ENCODE measurements at places on chromosomes 7 and 10.

DNA sequence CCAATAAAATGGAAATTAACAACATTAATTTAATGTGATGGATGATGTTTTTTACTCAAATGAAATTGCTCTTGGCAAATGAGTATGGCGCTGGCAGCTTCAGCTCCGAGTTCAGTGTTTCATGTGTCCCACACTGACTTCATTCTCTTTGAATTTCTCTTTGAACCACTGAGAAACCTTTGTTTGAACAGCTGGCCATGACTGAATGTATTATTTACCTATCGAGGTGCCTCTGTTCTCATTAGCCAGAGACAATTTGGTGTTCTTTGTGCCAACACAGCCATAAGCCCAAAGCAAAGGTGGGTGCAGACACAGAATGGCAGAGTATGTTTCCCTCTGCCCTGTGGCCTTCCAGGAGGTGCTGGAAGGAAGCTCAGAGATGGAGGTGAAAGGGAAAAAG is 42.1 kb downstream of the TMEM178B start:
- no peak for DNase-seq

GRCh38 chr10:70232155-70232858 is 922 bp downstream of the PPA1 start:
- DNase-seq = peak; percentile 8

DNA sequence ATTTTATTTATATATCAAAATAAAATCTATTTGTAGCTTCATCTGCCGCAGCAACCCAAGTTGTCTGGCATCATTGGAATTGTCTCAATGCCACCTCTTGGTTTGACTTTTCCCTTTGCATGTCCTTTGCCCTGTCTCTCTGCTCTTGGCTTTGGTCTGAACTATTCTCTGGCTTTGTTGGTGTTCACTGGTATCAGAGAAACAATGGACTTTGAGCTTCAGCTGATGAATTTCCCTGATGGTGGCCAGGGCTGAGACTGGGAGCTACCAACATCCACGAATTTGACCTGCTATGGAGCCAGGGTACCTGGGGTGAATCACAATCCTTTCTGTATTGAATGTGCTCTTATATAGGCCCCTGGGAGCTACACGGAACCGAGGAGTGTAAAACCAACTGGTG is 311.7 kb upstream of the KIAA1217 start:
- no peak for DNase-seq

GRCh38 chr10:116632596-116633215 is 12.0 kb downstream of the PNLIPRP2 start:
- DNase-seq = no peak

GRCh38 chr7:71883415-71883814 is 528.7 kb downstream of the CALN1 start:
- no peak for DNase-seq

- no peak for DNase-seq
These were observed 15.3 kb downstream of the DENND11 start for GRCh38 chr7:141686670-141687069.

DNA sequence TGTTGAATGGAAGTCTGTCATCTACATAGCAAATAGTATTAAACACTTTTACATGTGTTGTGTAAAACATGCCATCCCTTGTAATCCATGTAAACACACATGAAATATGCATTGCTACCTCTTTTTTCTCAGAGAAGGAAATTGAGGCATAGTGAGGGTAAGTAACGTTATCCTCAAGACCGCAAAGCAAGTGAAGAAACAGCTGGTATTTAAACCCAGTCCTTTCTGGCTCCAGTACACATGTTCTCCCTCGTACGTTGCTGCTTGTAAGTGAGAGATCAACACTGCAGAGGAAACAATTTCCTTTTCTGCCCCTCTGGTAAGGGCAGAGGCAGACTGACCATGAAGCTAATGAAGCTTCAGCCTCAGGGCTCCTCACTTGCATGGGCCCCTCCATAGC is 28.5 kb downstream of the MAP3K8 start:
- DNase-seq = no peak

DNA sequence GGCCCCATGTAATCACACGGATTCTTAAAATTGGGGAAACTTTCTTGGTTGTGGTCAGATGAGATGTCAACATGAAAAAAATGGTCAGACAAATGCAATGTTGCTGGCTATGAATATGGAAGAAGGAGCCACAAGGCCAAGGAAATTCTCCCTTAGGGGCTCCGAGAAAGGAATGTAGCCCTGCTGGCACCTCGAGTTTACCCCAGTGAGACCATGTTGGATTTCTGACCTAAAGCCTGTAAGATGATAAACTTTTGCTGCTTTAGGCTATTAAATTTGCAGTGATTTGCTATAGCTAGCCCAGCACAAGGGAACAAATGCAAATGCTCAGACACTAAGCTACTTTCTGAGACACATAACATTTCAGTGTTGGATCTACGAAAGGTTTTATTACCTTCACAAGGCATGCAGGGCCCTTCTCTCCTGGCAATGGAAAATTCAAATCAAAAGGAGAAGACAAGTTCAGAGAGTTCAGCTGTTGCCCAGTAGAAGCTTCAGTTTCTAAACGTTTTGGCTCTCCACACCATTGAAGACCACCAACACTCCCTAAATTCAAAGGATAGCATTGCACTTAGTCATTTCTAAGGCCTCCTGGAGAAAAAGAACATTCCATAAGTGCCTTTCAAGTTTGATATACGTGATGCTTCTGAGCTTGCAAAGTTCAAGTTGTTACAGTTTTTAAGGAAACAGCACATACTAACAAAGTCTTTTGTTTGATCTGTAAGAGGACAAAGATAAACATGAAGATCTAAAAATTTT is 23.4 kb downstream of the MCMBP start:
- DNase-seq = no peak

- no peak for DNase-seq
These were observed 17.1 kb downstream of the BMPR1A start for GRCh38 chr10:86773498-86773897.

DNA sequence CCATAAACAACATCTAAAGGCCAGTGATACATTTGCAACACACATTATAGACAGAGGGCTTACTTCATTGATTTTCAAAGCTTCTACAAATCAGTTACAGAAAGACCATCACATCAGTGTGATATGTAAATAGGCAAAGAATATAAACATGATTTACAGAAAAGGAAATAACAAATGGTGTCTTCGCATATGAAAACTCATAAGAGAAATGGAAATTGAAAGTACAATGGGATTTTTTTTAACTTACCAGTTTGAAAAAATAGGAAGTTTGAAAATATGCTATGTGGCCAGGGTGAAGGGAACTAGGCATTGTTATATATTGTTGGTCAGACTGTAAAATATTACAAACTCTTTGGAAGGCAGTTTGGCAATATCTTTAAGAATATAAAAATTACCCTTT is 27.3 kb downstream of the SEC23IP start:
- peak; percentile 23 for DNase-seq

GRCh38 chr10:87799860-87800259 is 18.2 kb downstream of the ATAD1 start:
- DNase-seq = no peak

GRCh38 chr7:55260171-55260570 is 105.0 kb upstream of the LANCL2 start:
- DNase-seq = no peak

DNA sequence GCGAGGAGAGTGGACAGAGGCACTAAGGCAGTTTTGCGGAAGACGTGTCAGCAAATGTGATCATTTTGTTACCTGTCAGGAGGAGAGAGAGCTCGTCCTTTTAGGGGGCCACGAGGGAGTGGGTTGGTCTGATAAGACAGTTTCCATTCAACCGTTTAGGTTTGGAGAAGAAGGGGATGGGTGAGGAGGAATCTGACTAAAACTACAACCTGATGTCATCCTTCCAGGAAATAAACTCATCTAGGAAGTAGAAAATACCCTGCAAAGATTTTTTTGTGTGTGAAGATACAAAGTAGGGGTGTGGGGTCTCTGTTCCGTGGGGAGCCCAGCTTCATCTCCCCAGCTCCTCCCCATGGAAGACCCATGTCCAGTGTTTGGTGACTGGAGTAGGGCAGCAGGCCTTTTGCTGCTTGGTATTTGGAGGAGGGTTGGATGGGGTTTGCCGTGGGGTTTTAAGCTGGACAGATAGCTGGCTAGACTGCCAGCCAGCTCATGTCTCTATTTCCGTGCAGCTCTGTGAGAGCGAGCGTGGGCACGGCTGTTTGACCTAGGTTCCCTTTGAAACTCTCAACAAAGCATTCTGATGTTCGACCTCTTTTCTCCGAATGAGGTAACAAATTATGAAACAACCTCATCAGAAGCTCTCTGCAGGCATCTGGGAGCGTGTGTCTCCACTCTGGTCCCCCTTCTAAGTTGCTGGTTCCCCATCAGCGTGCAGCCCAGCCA is 136.0 kb upstream of the TCF7L2 start:
- peak; percentile 58 for DNase-seq

- no peak for DNase-seq
These were observed 1222.1 kb upstream of the AUTS2 start for GRCh38 chr7:68376131-68376661.

DNA sequence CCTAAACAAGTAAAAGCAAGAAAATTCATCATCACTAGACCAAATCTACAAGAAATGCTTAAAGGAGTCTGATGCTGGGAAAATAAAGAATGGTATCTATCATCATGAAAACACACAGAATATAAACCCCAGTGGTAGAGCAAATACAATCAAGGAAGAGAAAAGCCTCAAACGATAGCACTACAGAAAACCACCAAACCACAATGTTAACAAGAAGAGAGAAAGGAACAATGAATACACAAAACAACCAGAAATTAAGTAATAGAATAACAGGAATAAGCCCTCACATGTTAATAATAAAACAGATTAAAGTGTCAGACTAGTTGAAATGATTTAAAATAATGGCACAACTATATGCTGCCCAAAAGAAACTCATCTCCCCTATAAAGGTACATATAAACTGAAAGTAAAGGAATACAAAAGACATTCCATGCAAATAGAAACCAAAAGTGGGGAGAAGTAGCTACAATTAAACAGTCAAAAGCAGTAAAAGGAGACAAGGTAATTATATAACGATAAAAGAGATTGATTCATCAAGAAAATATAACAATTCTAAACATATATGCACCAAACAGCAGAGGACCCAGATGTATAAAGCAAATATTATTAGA is 77.3 kb downstream of the JMJD1C start:
- no peak for DNase-seq

DNA sequence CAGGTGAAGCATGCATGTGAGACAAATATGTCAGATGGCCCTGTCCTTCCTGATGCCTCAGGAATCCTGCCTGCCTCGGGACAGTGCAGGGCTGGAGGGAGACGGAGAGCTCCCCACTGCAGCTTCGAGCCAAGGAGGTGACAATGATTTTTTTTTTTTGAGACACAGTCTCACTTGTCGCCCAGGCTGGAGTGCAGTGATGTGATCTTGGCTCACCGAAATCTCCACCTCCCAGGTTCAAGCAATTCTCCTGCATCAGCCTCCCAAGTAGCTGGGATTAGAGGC is 68.8 kb downstream of the OAT start:
- DNase-seq = no peak

GRCh38 chr10:52394246-52394645 is 80.2 kb downstream of the DKK1 start:
- DNase-seq = no peak

DNA sequence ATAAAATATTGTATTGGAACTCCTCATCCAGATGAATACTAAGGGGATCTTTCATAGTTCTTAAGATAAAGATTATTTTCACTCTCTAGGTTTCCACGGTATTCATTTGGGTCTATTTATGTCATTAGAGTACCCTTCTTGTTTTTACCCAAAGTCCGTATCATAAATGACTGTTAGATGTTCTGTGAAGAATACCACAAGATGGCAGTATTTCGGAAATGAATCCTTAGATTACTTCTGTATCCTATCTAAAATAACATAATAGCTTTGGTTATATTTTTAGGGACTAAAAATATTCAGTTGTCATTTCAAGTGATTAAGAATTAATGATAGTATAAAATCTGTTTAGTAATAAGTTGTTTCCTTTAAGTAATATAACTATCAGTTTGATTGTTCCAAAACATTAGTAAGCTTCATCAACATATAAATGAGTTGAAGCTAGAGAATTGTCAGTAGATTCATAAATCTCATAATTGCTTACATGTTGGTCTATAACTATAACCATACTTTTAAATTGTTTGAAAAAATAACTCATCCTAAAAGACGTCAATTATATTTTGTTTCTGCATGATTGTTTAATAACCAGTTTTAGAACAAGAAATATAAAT is 337.5 kb upstream of the KCND2 start:
- peak; percentile 5 for DNase-seq

- DNase-seq = no peak
These were observed 227.9 kb downstream of the WDR37 start for GRCh38 chr10:1284076-1284475.

DNA sequence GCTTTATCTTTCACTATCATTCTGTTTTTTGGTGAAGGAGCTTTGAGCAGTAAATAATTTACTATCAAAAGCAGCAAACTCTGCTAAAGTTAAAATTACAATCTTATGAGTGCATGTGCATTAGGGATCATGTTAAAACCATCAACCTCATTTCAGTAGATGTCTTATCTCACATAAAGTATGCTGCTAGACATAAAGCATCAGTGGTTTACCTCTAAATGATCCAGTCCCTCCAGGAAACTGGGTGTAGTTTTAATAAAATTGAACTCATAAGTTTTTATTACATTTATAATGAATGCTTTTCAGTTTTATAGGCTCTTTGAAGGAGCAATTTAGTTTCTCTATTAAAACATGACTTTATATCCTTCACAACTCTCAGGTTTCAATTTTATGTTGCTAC is 108.7 kb downstream of the LRRN3 start:
- no peak for DNase-seq

GRCh38 chr7:157890921-157891401 is 554.2 kb downstream of the DNAJB6 start:
- no peak for DNase-seq

DNA sequence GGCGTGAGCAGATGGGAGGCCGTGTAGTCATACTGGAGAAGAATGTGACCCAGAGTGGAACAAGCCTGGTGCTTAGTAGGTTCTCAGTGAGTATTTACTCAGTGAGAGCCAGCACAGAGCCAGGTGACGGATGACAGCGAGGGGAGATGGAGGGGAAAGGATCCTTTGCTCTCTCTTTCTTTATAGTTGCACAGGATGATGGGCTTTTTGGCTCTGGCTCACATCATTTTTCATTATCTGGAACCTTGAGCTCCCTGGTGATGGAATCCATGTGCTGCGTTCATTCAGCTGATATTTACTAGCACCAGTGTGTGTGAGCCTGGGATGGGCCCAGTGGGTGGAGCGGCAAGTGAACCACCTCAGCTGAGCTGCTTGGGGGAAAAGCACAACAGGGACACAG is 17.2 kb downstream of the BTBD16 start:
- DNase-seq = no peak

- no peak for DNase-seq
These were observed 43.7 kb upstream of the NXPH1 start for GRCh38 chr7:8389593-8390261.

DNA sequence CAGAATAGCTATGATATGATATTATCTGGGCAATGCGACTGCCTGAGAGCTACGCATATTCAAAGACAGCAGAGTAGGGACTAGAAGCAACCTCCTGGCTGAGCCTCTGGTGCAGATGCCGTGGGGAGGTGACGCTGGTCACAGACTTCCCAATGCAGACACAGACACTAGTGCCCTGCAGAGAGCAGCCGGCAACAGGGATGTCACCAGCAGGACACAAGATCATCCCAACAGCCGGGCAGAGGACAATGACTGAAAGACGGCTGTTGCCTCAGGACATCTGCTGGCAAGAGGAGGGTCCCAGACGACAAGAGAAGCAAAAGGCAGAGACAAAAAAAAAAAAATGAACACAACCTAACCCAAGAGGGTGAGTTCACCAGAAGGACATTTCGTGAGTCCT is 104.6 kb downstream of the CALN1 start:
- no peak for DNase-seq

- DNase-seq = peak; percentile 68
These were observed 128.0 kb downstream of the ZMIZ1 start for GRCh38 chr10:79196470-79197461.

GRCh38 chr10:88826388-88826787 is 23.9 kb downstream of the LIPM start:
- DNase-seq = no peak
